Motor neuron (in vitro differentiated cells): ENCODE measurements at places on chromosomes 1 and 21.
A peak's percentile ranks its signal among the peaks of the same experiment; 100 is the strongest.

GRCh38 chr1:44043176-44044070, 12.2 kb upstream of the SLC6A9 start:
- ATAC-seq = peak; percentile 12

DNA sequence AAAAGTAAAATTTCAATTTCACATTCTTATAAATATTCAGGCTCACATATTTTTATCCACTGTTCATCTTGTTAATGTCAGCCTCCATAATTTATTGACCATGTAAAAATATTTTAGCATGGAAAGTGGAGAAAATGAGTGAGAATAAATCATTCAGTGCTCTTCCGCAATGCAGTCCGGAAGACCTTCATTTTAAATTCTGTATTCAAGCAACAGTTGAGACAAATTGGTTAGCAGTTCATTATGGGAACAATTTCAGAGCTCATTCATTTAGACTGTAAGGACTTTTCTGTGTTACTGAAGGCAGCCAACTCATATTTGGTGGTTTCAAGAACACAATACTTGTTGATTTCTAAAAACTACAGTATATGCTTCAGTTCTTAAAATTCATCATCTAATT, 97.8 kb downstream of the TYW3 start:
- no peak for ATAC-seq

DNA sequence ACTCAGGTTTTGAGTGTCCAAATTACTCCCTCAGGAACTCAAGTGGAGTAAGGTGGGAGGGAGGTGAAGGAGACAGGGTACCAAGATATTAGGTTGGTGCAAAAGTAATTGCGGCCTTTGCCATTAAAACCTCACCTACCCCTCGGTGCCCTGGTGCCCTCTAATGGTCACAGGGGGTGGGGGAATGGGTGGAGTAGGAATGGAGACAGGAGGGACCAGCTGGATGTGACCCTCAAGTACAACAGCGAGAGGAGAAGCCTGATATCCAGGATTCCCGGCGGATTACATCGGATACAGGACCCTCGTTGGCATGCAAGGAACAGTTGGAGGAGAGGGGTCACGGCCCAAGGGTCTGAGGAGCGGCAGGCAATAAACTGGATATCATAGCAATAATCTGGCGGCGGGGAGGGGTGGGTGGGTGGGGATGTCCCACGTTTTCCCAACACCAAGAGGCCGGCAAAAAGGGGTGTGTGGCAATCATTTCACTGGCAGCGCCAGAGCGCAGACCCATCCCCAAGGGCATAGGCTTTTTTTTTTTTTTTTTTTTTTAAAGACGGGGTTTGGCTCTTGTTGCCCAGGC, 4.3 kb upstream of the ZBTB7B start:
- no peak for ATAC-seq

DNA sequence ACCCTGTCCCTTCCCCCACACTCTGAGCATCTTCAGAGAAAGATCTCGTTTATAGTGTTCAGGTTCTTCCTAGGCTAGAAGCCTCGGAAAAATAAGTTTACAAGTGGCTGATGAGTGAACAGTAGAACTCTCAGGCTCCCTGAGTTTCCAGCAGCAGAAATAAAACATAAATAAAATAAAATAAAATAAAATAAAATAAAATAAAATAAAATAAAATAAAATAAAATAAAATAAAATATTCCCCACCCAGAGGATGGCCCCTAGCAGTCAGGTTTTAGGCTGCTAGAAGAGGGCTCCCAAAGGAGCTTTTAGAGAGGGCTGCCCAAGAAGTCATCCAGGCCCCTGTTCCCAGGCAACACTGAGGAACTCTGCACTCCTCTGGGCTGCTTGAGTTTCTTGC, 55.1 kb downstream of the KCNC4 start:
- no peak for ATAC-seq

GRCh38 chr21:32021319-32021994, 148.6 kb downstream of the HUNK start:
- ATAC-seq = no peak

DNA sequence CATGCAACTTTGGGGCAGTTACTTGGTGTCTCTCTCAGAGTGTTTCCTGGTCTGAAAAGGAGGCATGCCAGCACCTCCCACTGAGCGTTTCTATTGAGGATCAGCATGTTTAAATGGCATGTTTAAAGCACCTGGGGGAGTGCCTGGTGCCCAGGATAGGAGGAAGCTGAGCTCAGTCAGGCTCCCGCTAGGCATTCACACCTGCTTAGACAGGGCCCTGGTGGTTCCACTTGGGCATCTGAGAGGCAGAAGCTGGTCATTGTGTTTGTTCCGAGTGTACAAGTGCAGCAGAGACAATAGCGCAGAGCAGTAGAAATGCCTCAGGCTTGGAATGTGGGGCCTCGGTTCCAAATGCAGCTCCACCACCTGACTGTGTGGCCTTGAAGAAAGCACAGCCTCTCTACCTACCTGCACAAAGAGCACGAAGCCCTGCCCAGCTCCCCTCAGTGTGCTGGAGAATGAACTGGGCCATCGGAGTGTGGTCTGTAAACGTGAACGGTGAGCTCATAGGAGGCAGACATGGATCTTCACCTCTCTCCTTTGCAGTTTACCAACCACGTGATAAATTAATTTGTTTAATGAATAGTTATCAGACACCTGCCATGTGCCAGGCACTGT, 20.3 kb upstream of the TMEM222 start:
- no peak for ATAC-seq

DNA sequence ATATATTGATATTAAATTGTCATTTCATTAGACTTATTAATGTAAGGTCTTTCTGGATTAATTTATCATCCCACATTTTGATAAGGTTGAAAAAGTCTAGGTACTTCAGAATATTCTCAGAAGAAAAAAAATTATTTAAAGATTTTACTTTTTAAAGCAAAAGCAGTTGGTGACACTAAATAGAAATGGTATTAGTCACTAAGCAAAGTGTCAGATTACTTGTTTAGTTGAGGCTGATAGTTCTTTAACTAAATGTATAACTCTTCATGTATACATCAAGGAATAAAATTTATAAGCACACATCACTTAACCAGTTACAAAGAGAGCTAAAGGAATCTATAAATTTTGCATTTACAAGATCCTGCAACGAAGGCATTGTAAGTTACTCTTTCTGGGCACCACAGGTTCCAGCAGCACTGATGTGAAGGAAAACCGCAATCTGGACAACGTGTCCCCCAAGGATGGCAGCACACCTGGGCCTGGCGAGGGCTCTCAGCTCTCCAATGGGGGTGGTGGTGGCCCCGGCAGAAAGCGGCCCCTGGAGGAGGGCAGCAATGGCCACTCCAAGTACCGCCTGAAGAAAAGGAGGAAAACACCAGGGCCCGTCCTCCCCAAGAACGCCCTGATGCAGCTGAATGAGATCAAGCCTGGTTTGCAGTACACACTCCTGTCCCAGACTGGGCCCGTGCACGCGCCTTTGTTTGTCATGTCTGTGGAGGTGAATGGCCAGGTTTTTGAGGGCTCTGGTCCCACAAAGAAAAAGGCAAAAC, 101.1 kb downstream of the ADARB1 start:
- ATAC-seq = no peak

- ATAC-seq = no peak
These were observed 69.9 kb upstream of the DR1 start for GRCh38 chr1:93275634-93276295.

GRCh38 chr1:87108228-87108627, 193.8 kb downstream of the HS2ST1 start:
- ATAC-seq = no peak
